ENCODE measurements at places on chromosomes 4 and X.

- no peak for DNase-seq
These were observed 135.2 kb upstream of the RASGEF1B start for GRCh38 chr4:81606801-81607501.

- DNase-seq = no peak
These were observed 48.2 kb upstream of the PHOX2B start for GRCh38 chr4:41796545-41797210.

DNA sequence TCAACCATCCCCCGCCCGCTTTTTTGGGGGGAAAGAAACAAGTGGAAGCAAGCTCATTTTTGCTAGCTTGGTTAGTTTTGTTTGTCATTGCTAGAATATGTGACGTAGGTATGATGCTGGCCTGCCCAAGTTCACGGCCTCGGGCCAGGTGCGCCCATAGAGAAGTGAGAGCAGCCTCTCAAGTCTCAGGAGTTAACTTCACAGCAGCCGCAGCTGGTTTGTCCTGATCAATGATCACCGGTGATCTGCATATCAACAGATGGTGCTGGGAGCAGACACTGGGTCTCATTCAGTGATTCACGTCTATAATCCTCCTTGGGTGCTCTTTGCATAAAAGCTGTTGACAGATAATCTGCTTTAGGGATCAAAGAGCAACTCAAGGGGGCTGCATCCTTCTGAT lies 50.1 kb downstream of the ENPP6 start:
- no peak for DNase-seq

DNA sequence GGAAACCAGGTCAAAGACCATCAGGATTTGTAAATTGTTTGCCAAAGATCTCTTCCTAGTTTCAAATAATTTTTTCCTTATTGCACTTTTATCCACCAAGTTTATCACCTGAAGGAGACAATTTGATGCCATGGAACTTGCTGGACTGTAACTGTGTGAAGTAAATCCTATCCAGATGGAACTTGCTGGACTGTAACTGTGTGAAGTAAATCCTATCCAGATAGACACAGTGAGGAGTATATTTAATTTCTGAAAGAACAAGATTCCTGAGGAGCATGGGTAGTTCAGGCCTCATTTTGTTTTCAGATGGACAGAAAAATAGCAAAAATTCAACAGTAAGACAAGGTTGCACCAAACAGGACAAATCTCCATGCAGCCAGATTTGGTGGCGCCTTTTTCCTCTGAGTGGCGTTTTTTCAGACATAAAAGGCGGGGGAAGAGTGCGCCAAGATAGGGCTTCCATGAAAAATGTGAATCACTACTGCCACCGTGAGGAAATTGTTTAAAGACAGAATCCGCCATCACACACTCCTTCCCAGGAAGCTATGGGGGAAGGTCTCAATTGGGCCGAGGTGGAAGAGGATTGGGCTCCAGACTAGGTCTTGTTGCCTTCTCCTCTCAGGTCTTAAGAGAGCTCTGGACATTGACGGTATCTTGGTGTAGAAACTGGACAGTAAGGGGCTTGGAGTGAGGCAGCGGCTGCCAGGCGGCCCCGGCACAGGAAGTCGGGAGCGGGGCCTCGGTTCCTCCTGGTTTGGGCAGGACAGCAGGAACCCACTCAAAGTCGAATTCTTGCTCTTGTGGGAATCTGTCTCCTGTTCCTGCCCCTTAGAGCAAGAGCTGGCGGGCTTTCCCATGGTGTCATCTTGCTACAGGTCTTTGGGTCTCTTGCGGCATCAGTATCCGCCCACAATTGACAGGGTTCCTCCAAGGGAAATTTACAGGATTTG lies 234.7 kb downstream of the OR13H1 start:
- DNase-seq = no peak

GRCh38 chr4:57151481-57151880 lies 41.3 kb upstream of the IGFBP7 start:
- no peak for DNase-seq

- DNase-seq = no peak
These were observed 64.8 kb downstream of the ADRA2C start for GRCh38 chr4:3830774-3831528.

GRCh38 chr4:169987327-169988228 lies 38.6 kb downstream of the MFAP3L start:
- no peak for DNase-seq

GRCh38 chrX:149830192-149830873 lies 48.6 kb downstream of the MAGEA9 start:
- DNase-seq = peak; percentile 40

DNA sequence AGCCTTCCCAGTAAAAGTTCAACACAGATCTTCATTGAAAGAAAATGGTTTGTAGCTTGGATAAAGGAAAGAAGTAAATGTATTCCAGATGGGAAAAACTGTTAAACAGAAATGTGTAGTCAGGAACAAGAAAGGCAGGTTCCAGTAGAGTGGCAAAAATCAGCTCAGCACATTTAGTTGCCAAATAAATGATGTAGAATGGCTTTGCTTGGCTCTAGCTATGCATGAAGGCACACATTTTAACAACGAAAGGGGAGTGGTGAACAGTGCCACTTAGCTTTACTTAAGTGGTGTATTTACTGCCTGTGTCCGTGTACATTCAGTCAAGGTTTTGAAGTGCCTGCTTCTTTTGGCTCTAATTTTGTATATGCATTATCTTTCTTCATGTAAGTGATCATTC lies 644.5 kb upstream of the ATOH1 start:
- DNase-seq = no peak

DNA sequence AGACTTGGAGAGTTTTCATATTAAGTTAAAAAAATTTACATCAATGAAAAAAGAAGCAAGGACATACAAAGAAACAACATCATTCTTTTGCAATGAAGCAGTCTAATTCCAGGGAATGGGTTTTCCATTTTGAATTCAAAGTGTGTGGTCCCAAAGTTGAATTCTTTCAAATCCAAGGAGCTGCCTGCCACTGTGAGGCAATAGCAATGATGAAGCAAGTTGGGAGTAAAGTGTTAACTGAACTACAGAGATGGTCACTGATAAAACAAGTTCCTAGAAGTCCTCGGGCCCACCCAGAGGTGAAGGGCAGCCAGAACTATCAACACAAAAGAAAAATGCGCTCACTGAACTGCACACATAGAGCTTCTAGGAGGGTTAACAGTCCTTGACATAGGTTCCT lies 115.9 kb downstream of the RAB28 start:
- DNase-seq = no peak

DNA sequence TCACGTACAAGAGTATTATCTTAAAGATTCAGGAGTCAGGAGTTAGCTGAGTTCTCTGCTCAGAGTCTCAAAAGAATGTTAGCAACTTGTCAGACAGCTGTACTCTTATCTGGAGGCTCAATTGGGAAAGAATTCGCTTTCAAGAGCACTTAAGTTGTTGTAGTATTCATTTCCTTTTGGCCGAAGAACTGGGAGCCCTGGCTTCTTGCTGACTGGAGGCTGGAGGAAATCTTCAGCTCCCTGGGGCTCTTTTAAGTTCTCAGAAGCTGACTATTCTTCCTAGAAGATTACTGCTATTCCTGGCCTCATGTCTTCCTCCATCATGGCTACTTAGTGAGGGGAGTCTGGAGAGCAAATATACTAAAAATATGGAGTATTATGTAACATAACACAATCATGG lies 587.2 kb downstream of the EPHA5 start:
- no peak for DNase-seq

- DNase-seq = peak; percentile 47
These were observed 27.1 kb downstream of the CFAP299 start for GRCh38 chr4:80362578-80363181.

DNA sequence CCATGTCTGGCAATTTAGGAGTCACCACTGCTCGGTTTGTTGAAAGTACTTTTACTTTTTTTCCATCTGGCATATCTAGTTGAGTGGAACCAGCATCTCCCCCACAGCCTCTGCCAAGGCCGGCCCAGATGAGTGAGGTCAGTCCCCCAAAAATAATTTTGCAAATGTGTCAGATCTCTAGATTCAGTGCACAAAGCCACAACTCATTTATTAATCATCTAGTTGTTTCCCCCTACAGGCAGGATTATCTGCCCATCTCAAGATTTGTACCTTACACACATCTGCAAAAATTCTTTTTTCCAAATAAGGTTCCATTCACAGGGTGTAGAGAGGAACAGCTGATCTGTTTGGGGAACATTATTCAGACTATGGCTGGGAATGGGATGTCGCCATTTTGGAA lies 174.0 kb upstream of the MXRA5 start:
- DNase-seq = no peak

- DNase-seq = no peak
These were observed 522.9 kb downstream of the FAT4 start for GRCh38 chr4:125837493-125838201.

DNA sequence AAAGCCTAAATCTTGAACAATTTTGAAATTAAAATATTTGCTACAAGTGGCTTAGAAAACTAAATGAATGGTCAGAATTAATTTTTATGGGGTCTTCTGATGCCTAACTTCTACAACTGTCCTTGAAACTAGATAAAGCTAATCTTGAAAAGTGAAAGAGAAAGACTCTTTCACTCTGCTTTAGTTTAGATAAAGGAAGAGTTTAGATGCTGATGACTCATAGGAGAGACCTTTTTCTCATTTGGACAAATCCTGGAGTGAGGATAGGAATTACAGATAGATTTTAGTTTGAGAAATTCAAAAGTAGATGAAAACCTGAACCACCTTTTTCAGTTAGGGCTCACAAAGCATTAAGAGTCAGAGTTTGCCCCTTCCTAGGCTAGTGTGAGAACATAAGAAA lies 342.3 kb upstream of the GRID2 start:
- no peak for DNase-seq

DNA sequence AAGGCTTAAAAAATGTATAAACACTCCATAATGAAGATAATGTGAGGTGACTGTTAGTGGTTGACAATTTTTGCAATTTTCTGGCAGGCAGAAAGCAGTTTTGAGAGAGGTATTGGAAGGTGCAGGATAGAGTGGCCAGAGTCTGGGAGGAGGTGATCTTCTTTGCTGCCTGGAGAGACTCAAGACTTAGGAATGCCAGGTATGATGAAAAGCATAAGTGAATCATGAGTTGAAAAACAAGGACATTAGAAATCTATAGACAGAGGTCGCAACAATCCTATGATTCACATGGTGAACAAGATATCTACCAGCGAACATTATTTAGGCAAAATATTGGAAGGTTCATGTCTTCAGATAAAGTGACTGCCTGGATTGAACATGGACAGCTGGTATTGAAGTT lies 118.5 kb downstream of the CFAP299 start:
- DNase-seq = no peak

DNA sequence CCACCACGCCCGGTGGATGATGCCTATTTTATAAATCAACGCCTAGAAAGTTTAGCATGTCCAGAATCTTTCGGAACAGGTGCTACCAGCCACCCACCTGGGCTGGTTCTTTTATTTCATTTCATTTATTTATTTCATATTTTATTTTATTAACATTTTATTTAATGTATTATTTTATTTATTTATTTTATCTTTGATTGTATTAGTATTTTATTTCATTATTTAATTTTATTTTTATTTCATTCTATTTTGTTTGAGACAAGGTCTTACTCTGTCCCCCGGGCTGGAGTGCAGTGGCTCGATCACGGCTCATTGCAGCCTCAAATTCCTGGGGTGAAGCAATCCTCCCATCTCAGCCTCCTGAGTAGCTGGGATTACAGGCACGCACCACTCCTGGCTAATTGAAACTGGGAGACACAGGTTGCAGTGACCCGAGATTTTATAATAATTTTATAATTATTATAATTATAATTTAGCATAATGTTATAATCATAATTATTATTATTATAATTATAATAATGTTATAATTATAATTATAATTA lies 187.2 kb downstream of the SHOX start:
- no peak for DNase-seq

DNA sequence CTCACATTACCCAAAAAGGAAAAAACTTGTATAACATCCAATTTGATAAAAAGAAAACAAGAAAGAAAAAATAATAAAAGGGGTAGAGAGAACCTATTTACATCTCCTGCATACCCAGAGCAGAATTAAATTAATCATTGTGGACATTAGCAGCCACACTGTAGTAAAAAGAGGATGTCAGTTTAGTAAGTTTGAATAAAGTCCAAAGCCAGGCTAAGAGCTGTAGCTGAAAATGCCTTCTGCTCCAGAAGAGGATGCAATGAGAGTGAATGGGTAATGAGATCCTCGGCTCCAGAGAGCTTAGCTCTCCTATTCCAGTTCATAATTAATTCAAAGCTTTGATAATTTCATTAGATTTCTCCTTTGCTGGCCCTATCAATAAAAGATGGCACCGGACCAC lies 78.2 kb downstream of the SLC10A7 start:
- no peak for DNase-seq

DNA sequence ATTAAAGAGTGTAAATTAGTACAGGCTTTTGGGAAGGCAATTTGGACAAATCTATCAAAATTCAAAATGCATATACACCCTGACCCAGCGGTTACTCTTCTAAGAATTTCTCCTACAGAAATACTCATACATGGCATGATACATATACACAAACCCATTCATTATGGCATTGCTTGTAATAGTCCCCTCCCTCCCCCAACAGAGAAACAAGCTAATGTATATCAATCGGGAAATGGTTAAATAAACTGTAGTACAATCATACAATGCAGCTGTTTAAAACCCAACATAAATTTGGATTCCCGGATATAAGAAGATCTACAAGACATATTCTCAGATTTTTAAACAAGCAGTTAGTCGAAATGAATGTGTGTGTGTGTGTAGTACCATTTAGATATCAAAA lies 808 bp downstream of the HUWE1 start:
- DNase-seq = no peak

DNA sequence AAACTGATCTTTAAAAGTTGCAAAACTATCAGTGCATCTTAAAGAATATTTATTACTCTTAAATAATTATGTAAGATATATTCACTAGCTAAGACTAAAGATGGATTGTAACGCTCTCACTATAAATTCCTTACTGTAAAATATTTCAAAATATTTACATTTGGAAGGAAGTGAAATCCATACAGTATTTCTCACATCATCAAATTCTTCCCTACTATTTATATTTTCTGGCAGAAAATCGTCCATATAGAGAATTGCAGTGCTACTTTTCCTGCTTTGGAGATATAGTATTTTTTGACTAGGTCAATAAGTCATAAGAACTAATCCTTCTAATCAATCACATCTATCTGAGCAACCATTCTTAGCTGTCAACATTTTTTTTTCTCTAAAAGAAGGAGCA lies 52.9 kb downstream of the SCLT1 start:
- DNase-seq = no peak

- no peak for DNase-seq
These were observed 378.0 kb downstream of the CPXCR1 start for GRCh38 chrX:89124985-89125384.
